ENCODE measurements at places on chromosomes 11 and 22. TPM values are rescaled to one million over a fixed set of nuclear protein-coding genes. Genes with fewer than 3 reads are reported as not detected.

GRCh38 chr11:5159806-5160205 lies 5.2 kb upstream of the OR52A1 start:
- DNase-seq = no peak

DNA sequence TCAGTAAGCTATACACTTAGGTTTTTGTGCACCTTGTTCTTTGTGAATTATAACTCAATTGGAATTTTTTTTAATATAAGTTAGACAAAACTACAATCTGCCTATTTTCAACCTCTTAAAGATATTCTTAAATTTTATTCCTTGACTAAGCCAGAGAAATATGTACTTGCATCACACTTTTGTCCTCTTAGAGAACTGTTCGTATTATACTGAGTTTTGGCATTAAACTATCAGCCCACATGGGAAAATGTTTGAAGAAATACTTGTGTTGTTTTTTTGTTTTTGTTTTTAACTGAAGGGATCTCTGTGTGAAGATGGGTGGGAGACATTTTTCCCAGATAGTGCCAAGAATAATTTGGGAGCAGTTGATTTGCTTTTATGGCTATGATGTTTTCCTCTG lies 25.3 kb downstream of the CEP295 start:
- DNase-seq = no peak

The BEST1 gene
- total RNA-seq = not detected

- no peak for DNase-seq
Measured at GRCh38 chr22:19715188-19715930, 1.1 kb downstream of the SEPTIN5 start.

The SCGB1D2 gene
- total RNA-seq = not detected

DNA sequence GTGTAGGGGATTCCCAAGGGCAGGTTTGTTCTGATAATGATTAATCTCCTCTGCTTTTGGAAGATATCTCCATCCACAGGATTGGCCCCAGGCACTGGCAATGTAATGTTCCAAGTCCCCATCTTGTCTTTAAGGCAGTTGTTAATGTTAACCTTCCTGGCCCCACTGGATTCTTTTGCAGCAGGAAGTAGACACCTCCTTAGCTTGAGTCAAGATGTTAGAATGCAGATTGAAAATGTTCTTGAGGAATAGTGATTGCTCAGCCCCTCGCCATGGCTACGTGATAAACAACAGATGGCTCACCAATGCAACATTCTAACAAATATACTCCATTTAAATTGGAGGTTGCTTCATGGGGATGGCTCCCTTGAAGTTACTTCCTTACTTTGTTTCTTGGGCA lies 7.3 kb downstream of the HEPHL1 start:
- no peak for DNase-seq

Measured in SJSA1 (cell line).